ENCODE measurements at places on chromosomes 12 and 14.

GRCh38 chr14:83816761-83817160 is 1713.2 kb upstream of the FLRT2 start:
- DNase-seq: no peak

DNA sequence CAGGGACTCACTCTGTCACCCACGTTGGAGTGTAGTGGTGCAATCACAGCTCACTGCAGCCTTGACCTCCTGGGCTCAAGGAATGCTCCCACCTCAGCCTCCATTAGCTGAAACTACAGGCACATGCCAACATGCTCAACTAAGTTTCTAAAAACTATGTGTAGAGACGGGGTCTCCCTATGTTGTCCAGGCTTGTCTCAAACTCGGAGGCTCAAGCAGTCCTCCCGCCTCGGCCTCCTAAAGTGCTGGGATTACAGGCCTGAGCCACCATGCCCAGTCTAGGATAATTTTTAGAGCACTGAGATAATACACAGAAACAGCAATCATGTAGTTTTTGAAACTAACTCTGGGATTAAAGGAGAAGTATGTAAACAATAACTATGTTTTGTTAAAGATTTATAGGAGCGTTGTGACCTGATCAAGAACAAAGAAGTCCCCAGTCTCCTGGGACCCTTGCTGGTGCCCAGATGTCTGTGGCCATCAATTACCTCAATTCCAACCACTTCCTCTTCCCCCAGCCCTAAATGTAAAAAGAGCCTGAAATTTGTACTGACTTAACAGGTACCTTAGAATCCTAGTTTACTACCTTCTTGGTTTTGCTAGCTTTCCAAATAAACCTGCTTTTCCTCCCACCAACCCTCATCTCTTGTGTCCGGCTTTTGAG is 28.9 kb upstream of the EGLN3 start:
- no peak for DNase-seq

DNA sequence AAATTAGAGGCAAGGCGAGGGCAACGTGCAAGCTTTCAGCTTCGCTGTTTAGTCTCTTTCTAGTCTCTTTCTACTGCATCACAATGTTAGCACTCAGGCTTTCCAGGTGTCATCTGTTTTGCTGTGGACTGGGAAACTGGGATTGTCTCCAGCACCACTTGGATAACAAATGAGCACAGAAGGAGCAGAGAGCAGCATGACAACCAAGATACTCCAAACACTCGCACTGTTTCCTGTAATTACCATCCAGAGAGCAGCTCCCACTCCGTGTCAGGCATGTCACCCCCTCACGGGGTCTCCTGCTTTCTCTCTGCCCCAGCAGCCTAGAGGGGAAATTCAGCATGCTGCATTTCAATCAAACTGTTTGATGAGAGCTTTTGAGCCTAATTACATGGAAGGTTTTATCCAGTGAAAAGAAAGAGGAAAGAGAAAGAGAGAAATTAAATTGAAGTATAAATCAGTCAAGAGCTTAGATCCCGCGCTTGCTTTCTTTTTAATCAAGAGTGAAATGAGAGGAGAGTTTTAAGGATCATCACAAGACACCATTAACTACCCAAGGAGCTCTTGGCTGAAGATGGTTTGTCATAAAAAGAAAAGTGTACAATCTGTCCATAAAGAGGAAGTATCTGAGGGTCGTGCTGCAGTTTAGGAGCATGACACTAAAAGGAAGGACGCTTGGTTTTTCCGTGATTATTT is 917.7 kb downstream of the DIO2 start:
- no peak for DNase-seq

- no peak for DNase-seq
These were observed 2.2 kb downstream of the DHRS1 start for GRCh38 chr14:24297190-24297964.

DNA sequence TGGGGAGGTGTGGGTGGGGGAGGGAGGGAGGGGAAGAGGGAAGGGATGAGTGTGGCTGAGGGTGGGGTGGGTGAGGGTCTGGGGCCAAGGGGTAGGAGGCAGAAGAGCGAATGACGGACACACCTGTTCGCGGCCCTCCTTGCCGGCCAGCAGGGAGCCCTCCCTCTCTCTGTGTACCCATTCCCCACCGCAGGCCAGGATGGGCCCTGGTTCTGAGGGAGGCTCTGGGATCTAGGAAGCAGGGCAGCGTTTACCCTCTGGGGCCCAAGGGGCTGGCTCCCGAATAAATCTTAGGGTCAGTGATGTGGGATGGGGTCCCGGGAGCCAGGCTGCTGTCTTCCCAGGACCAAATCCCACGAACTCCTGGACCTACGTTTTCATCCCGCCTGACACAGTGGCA is 46.0 kb upstream of the ESRRB start:
- no peak for DNase-seq

DNA sequence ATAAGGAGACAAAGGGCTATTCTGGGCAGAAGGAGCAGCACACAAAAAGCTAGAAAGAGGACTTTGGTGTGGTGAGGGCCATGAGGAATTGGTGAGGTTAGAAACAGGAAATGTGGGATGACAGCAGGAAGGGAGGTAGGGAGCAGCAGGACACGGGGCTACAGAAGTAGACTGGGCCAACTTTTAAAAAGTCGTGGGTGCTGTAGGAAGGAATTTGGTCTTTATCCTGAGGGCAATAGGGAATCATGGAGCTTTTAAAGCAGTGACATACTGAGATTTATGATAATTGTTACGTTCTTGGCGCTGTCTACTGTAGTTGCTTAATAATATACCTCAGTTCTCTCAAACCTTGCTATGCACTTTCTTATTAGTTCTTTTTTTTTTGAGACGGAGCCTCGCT is 8.2 kb upstream of the CHURC1 start:
- DNase-seq: no peak
